ENCODE measurements at places on chromosomes 1 and 21. TPM values are rescaled to one million over a fixed set of nuclear protein-coding genes. Genes with fewer than 3 reads are reported as not detected.

CCDC27 gene
- not detected for polyA plus RNA-seq

PRELP gene
- not detected for polyA plus RNA-seq

ZNF648 gene
- not detected for polyA plus RNA-seq

ARID4B gene
- 52.8 TPM for polyA plus RNA-seq

ZBTB40 gene
- 1.9 TPM for polyA plus RNA-seq

BATF3 gene
- 0.56 TPM for polyA plus RNA-seq

GRCh38 chr1:222886878-222887351, 72.1 kb downstream of the DISP1 start:
- DNase-seq, result no peak
- H3K36me3 ChIP-seq, result peaks cover 5% of the 10 kb centered on the region
- no peaks in the 10 kb centered on the region for H3K27me3 ChIP-seq
- no peak overlapping the region for H3K4me3 ChIP-seq
- H3K4me1 ChIP-seq, result peaks cover 10% of the 10 kb centered on the region

DNA sequence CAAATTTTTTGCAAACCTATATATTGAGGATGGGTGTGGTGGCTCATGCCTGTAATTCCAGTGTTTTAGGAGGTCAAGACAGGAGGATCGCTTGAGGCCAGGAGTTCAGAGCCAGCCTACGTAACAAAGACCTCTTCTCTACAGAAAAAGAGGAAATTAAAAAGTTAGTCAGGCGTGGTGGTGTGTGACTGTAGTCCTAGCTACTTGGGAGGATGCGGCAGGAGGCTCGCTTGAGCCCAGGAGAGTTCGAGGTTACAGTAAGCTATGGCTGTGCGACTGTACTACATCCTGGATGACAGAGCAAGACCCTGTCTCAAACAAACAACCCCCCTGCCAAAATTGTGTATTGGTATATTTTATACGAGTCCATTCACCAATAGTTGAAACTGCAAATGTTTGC, 589.7 kb downstream of the DPYD start:
- H3K36me3 ChIP-seq, result peaks cover 11% of the 10 kb centered on the region
- H3K27ac ChIP-seq, result no peak overlapping the region
- H3K27me3 ChIP-seq, result no peaks in the 10 kb centered on the region
- no peaks in the 10 kb centered on the region for H3K4me1 ChIP-seq

DNA sequence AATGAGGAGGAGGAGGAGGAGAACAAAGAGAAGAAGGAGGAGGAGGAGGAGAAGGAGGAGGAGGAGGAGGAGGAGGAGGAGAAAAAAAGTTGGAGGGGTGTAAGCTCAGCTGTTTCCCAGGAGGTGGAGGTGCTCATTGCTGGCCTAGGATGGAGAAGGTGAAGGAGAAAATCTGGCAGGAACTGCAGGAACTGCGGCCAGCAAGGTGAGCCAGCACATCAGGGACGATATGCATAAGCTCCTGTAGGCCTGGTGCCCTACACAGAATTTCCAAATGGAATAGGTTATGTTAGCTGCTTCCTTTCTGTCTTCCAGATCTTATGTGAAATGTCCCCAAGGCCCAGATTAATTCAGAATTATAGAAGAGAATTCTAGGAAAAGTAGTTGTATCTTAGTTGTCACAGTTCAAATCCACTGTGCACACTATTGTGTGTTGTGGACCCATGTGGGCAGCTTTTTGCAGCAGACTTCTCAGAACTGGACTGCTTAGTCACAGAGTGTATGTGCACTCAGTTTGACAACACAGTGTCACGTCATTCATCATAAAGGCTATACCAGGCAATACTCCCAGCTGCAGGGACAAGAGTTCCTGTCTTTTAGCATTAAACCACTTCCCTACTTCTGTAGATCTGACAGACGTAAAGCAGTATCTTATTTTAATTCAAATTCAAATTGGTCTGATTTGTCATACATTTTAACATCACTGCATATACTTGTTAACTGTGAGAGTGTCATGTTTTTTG, 303.7 kb downstream of the HLX start:
- H3K36me3 ChIP-seq, result no peaks in the 10 kb centered on the region
- no peaks in the 10 kb centered on the region for H3K4me1 ChIP-seq
- no peak for DNase-seq

GRCh38 chr1:189673217-189673616, 804.4 kb downstream of the BRINP3 start:
- H3K4me3 ChIP-seq, result no peak overlapping the region
- no peaks in the 10 kb centered on the region for H3K27me3 ChIP-seq
- H3K36me3 ChIP-seq, result no peaks in the 10 kb centered on the region
- no peaks in the 10 kb centered on the region for H3K4me1 ChIP-seq

DNA sequence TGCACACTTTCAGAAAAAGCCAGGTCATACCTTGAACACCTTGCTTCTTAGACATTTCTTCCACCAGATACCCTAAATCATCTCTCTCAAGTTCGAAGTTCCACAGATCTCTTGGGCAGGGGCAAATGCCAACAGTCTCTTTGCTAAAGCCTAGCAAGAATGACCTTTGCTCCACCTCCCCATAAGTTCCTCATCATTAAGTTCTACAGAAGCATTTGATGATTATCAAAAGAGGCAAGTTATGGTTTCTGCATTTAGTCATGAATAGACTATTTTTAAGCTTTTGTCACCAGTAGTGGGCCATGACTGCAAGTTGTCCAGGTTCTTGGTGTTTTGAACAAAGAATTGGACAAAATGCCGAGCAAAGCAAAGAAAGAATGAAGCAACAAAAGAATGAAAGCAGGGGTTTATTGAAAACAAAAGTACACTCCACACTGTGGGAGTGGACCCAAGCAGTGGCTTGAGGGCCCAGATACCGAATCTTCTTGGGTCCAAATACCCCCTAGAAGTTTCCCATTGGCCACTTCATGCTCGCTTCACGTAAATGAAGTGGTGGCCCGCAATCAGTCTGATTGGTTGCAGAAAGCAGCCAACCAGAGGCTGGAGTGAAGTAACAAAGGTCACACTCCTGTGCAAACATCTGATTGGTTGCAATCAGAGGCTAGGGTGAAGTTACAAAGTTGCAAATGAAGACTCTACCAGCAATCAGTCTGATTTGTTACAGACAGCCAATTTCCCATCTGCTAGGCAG, 9.8 kb upstream of the EGLN1 start:
- no peak overlapping the region for H3K27ac ChIP-seq
- no peaks in the 10 kb centered on the region for H3K36me3 ChIP-seq
- H3K4me3 ChIP-seq, result no peak overlapping the region
- peaks cover 36% of the 10 kb centered on the region for H3K27me3 ChIP-seq
- peaks cover 3% of the 10 kb centered on the region for H3K4me1 ChIP-seq

- no peaks in the 10 kb centered on the region for H3K36me3 ChIP-seq
- H3K4me3 ChIP-seq, result no peak overlapping the region
- H3K27ac ChIP-seq, result no peak overlapping the region
- H3K4me1 ChIP-seq, result no peaks in the 10 kb centered on the region
These were observed 10.1 kb upstream of the UBE4B start for GRCh38 chr1:10022656-10023055.

DNA sequence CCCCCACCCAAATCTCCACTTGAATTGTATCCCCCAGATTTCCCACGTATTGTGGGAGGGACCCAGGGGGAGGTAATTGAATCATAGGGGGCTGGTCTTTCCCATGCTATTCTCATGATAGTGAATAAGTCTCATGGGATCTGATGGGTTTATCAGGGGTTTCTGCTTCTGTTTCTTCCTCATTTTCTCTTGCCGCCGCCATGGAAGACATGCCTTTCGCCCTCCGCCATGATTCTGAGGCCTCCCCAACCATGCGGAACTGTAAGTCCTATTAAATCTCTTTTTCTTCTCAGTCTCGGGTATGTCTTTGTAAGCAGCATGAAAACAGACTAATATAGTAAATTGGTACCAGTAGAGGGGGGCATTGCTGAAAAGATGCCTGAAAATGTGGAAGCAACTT, 33.4 kb upstream of the ZNF496 start:
- peaks cover 64% of the 10 kb centered on the region for H3K27me3 ChIP-seq
- DNase-seq, result no peak
- H3K4me3 ChIP-seq, result no peak overlapping the region
- no peaks in the 10 kb centered on the region for H3K4me1 ChIP-seq
- H3K27ac ChIP-seq, result no peak overlapping the region

- no peak overlapping the region for H3K27ac ChIP-seq
- no peaks in the 10 kb centered on the region for H3K27me3 ChIP-seq
- H3K36me3 ChIP-seq, result no peaks in the 10 kb centered on the region
- no peak overlapping the region for H3K4me3 ChIP-seq
- H3K4me1 ChIP-seq, result peaks cover 43% of the 10 kb centered on the region
These were observed 44.9 kb upstream of the USP24 start for GRCh38 chr1:55259911-55260609.

GRCh38 chr1:175183586-175183985, 9.0 kb downstream of the KIAA0040 start:
- DNase-seq, result no peak
- peak overlapping the region; percentile 7 for H3K27ac ChIP-seq
- peaks cover 97% of the 10 kb centered on the region for H3K4me1 ChIP-seq
- no peaks in the 10 kb centered on the region for H3K27me3 ChIP-seq

- H3K27me3 ChIP-seq, result no peaks in the 10 kb centered on the region
- H3K4me1 ChIP-seq, result no peaks in the 10 kb centered on the region
- H3K27ac ChIP-seq, result no peak overlapping the region
- no peak for DNase-seq
- H3K36me3 ChIP-seq, result no peaks in the 10 kb centered on the region
These were observed 161.8 kb upstream of the B3GALT2 start for GRCh38 chr1:193348091-193348768.

DNA sequence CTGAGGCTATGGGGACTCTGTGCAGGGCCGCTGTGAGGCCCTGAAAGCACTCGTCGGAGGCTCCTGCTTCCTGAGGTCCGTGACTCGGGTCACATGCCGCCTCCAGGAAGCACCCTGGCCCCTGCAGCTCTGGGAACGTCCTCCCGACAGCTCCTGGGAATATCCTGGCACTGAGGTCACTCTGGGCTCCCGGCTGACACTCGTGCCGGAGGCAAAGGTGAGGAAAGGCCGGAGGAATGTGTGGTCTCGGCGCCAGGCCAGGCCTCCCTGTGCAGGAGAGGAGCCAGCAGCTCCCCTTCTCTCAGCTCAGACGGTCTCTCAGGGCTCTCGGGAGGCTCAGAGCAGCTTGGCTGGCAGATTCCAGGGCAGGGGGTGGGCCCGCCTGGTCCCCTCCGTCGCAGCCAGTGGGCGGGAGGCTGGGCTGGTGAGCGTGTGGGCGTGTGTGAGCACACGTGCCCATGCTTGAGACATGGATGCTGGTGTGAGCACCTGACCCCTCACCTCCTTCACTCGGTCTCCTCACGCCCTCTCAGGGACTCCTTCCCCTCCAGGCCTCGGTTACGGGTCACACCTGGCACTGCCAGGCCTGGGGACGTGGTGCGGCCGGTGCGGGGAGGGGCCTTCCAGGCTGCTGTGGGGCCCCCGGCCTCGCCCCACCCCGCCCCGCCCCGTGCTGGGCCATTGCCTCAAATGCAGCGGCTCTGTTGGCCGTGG, 5.5 kb upstream of the RNF223 start:
- peaks cover 5% of the 10 kb centered on the region for H3K4me1 ChIP-seq
- H3K27me3 ChIP-seq, result peaks cover 7% of the 10 kb centered on the region
- H3K4me3 ChIP-seq, result peak overlapping the region; percentile 68
- peaks cover 1% of the 10 kb centered on the region for H3K36me3 ChIP-seq
- no peak overlapping the region for H3K27ac ChIP-seq

DNA sequence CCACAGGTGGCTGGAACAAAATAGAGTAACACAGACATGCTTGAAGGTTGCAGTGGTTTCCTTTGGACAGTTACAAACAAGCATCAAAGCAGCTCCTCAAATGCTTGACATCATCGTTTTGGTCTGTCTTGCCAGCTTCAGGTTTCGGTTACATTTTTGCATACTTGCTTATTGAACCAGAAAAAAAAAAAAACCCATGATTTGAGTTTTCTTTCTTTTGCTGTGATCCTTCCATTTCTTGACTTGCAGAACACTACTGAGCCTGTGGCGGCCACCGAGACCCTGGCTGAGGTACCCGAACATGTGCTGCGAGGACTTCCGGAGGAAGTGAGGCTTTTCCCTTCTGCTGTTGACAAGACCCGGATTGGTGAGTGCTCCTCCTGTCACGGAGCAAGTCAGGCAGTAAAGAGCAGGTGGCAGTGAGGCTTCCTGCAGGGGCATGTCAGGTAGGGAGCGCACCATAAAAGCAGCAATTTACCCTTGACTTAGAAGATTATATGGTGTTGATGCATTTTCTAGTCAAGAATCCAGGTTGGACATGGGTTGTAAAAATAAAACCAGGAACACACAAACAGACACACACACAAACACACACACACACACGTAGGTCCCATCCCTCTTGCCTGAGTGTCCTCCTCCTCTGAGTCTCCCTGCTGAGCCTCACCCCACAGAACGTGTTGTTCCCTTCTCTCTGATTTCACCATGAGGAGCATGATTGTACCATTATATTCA, 30.9 kb downstream of the PRDM2 start:
- H3K36me3 ChIP-seq, result peaks cover 16% of the 10 kb centered on the region
- peak; percentile 80 for DNase-seq
- H3K4me1 ChIP-seq, result peaks cover 99% of the 10 kb centered on the region
- H3K27me3 ChIP-seq, result no peaks in the 10 kb centered on the region
- peak overlapping the region; percentile 98 for H3K27ac ChIP-seq

DNA sequence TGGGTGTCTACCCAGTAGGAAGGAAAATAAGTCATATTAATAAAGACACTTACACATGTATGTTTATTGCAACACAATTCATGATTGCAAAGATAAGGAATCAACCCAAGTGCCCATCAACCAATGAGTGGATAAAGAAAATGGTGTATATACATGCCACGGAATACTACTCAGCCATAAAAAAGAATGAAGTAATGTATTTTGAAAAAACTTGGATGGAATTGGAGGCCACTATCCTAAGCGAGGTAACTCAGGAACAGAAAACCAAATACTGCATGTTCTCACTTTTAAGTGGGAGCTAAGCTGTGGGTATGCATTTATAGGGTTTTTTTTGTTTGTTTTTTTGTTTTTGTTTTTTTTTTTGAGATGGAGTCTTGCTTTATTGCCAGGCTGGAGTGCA, 49.1 kb downstream of the VANGL2 start:
- no peaks in the 10 kb centered on the region for H3K27me3 ChIP-seq
- no peak overlapping the region for H3K27ac ChIP-seq
- peaks cover 39% of the 10 kb centered on the region for H3K4me1 ChIP-seq
- no peaks in the 10 kb centered on the region for H3K36me3 ChIP-seq

GRCh38 chr1:15509586-15509985, 14.4 kb downstream of the CASP9 start:
- H3K27me3 ChIP-seq, result no peaks in the 10 kb centered on the region
- peaks cover 11% of the 10 kb centered on the region for H3K4me1 ChIP-seq
- no peak for DNase-seq
- no peak overlapping the region for H3K27ac ChIP-seq

All from naive thymus-derived CD8-positive, alpha-beta T cell (primary cell).